ENCODE measurements at places on chromosomes 13 and 19. TPM values are rescaled to one million over a fixed set of nuclear protein-coding genes. Genes with fewer than 3 reads are reported as not detected.

ZNF285 gene
- 0.94 TPM for polyA plus RNA-seq

RELB gene
- 2.3 TPM for polyA plus RNA-seq

ZNF541 gene
- 0.02 TPM for polyA plus RNA-seq

NCAN gene
- polyA plus RNA-seq = not detected

NLRP7 gene
- not detected for polyA plus RNA-seq

CEACAM20 gene
- not detected for polyA plus RNA-seq

CCDC194 gene
- not detected for polyA plus RNA-seq

ZNF570 gene
- 4.1 TPM for polyA plus RNA-seq

Data from fibroblast of lung (primary cell).